ENCODE measurements at places on chromosomes 1 and 21.

DNA sequence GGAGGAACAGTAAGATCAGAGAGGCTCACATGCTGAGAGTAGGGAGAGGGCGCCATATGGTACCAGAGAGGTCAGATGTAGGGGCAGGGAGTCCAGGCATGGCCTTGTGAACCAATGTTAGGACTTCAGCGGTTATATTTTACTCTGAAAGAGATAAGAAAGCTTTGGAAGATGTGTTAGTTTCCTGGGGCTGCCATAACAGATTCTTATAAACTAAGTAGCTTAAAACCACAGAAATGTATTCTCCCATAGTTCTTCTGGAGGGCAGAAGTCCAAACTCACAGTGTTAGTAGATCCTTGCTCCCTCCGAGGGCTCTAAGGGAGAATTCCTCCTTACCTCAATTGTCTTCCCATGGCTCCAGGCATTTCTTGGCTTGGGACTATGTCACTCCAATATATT is 502.5 kb upstream of the ADGRL2 start:
- DNase-seq = no peak

DNA sequence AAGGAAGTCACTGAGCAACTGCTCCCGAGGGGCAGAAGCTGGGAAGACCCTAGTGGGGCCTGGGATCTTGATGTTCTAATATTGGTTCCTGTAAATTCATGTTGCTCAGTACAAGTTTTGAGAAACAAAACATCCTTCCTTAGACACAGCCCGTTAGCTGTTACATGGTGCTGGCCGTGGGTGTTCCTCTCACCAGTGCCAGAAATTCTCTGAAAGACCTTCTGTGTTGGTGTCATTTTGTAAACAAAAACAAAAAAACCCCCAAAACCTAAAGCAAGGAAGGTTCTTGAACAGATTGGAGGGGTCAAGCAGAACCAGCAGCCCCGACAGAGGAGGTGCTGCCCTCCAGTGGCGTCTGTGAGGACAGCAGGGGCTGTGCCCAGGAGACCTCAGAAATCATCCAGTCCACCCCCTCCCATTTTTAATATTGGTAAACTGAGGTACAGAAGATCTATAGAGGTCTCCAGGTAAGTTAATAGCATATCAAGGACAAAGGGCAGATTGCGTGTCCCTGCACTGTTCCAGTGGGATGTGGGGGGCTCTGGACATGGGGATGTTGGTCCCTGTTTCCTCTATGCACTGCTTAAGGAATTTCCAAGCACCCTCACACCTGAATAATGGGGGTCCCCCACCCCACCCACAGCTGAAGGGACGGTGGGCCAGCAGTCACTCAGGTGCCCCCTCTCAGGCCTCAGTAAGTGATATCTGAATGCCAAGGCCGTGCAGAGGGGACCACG is 38.2 kb downstream of the SLC2A7 start:
- no peak for DNase-seq

- DNase-seq = no peak
Observed at GRCh38 chr1:218537122-218537913, 192.2 kb downstream of the TGFB2 start.

DNA sequence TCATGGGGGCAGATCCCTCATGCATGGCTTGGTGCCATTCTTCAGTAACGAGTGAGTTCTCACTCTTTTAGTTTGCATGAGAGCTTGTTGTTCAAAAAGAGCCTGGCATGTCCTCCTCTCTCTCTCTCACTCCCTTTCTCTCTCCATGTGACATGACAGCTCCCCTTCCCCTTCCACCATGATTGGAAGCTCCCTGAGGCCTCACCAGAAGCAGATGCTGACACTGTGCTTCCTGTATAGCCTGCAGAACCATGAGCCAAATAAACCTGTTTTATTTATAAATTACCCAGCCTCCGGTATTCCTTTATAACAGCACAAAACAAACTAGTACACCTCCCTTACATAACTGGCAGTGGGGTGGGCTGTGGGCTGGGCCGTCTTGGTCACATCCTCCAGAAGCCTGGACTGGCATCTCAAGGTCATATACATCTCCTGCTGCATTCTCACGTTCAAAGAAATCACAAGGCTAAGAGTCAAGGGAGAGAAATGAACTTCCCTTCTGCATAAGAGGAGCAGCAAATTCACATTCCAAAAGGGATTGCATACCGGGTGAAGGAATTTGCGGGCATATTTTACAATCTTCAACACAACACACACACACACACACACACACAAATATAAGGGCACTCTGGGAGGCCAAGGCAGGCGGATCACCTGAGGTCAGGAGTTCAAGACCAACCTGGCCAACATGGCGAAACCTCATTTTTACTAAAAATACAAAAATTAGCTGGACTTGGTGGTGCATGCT is 2.3 kb upstream of the CCSAP start:
- DNase-seq = no peak

- no peak for DNase-seq
Observed at GRCh38 chr1:20621012-20621411, 12.2 kb upstream of the PINK1 start.

DNA sequence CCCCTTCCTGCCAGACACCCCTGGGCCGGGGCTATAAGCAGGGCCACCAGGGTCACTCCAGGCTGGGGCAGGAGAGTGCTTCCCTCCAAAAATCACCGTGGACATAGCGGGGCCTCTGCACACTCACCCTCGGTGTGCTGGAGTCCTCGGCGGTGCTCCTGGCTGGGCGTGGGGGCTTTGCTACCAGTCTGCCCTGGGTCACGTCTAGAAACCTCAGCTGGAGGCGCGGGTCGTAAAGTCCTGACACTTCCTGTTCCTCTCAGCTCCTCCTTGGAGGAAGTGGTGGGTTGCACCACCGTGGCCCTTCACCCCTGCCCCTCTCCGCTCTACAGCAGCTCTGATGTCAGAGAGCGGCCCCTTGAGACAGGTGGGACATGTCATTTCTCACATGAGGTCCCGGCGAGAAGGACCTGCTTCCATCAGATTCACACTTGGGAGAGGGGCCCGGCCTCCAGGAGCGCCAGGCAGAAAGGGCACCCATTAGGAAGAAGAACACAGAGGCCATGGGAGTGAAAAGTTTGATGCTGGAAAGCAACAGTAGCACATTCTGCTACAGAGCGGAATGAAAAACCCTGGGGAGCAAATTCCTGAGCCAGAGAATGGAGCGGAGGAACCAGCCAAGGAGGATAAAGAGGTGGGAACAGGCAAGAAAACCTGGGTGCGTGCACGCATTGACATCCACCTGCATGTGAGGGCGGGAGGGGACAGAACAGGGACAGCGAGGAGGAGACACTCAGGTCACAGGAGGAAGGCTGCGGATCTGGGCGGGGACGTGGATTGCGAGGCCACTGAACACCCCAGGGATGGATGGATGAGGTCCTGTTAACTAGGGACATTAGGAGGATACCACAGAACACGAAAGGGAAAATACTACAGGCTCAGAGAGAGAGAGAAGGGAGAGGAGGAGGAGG is at the start of gene ITGB2:
TSS of gene ITGB2 (minus strand) at position 206 of the 911 bp plus-strand sequence. CDS start 10,117 bp downstream, outside the sequence.
- no peak for DNase-seq

DNA sequence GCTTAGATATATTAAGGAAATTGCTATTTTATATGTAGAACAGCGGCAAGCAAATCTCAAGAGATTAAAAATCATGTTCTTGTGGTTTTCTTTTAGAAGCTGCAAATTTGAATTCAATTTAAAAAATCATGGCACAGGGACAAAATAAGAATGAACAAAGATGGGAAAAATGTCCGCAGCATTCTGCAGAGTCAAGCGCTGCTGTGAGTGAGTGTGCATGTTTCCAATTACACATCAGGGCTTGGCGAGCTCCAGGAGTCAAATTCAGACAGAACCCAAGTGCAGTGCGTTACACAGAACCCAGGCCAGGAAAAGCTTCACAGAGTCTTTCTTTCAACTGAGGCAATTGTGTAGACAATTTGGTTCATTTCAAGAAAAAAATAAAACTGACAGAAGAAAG is 33.3 kb upstream of the ERG start:
- no peak for DNase-seq

DNA sequence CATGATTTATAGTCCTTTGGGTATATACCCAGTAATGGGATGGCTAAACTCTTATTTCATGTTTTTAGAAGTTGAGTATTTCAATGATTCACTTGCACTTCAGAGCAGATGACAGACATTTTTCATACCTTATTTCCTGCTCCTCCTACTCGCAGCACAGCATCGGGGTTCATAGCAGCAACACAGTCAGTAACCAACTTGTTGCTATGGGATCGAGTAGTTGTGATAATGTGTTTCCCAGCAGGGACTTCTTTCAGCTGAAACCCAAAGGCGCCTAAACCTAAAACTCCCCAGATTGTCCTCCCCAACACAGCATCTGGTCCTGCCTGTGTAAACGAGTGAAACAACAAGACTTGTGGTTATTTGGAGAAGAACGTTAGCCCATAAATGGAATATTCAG is 16.3 kb upstream of the EPRS1 start:
- no peak for DNase-seq

DNA sequence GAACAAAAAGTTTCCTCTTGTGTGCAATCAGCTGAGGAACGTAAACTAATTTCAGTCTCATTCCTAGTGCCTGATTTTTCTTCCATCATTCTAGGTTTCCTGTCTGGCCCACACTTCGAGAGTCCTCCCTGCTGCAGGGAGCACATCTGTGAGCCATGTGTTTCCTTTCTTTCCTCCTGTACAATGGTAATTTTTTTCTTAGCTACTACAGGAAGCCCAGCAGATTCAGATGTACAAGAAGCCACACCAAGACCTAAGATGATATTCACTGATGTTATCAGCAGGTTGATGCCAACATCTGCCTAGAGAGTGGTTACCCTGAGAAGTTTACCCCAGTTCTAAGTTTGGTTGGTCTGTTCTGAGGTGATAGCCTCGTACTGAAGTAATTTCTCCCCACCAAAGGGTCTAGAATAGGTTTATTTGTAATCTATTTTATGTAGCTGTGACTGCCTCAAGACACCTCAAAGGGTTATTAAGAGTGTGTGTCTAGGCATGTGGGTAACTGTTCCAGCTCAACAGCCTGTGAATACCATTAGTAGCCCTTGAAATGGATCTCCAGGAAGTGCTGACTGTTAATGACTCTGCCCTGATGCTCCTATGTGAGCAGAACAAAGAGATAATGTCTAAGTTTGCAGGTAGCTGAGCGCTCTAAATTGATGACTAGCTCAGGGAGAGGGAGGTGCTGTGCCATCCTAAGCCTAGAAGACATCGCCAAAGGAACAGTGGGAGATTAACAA is 31.7 kb upstream of the CLDN14 start:
- no peak for DNase-seq

- no peak for DNase-seq
Observed at GRCh38 chr1:59428828-59429227, 131.9 kb downstream of the FGGY start.

GRCh38 chr1:25550155-25550506 is 6.7 kb downstream of the LDLRAP1 start:
- DNase-seq = no peak

DNA sequence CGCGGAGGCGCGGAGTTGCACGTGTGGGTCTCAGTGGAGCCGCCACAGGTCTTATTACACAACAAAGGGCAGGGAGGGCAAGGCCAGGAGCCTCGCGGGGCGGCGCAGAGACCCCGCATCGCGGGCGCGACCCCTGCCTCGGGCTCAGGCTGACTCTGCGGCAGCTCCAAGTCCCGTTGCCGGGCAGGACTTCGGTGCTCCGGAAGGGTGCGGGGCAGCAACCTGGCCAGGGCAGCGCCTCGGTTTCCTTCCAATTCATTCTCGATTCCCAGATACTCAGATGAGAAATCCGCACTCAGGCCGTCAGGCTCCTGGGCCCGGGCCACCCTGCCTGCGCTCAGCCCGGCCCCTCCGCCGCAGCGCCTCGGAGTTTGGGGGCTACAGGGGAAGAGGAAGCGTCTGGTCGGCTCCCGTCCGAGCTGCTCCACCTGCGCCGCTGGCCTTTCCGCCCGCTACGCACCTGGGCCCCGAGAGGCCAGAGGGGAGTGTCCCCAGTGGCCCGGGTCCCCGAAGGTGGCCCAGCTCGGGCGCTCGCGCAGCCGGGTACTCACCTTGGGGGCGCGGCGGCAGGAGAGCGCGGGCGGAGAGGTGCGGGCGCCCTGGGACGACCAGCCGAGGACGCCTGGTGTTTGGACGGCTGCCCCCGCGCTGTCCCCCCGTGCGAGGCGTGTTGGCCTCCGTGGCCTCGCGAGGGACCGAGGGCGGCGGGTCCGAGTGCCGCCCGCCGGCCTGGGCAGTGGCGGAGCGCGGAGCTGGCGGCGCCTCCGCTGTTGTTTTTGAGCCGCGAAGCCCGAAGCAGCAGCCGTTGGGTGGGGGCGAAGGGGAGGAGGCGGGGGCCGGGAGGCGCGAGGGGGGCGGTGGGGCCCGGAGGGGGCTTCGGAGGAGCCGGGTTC is 1.1 kb upstream of the PRDM16 start:
- no peak for DNase-seq

- peak; percentile 81 for DNase-seq
Observed at GRCh38 chr1:221439008-221439746, 302.7 kb downstream of the DUSP10 start.

- no peak for DNase-seq
Observed at GRCh38 chr1:214569357-214570004, 18.1 kb upstream of the PTPN14 start.

DNA sequence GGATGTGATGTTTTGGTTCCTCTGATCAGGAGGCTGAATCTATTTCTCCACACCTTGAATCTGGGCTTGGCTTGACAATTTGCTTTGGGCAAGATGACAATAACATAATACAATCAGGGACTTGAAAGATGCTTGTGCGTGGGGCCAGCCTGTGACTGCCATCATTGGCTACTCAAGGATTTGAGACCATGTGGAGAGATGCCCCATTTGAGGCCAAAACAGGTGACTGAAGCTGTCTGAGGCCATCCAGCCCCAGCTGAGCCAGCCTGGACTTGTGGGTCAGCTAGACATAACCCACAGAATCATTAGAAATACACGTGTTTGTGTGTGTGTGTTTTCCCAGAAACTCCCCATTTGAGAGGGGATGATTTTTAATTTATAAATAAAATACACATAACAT is 421.5 kb downstream of the PTPRU start:
- DNase-seq = no peak

DNA sequence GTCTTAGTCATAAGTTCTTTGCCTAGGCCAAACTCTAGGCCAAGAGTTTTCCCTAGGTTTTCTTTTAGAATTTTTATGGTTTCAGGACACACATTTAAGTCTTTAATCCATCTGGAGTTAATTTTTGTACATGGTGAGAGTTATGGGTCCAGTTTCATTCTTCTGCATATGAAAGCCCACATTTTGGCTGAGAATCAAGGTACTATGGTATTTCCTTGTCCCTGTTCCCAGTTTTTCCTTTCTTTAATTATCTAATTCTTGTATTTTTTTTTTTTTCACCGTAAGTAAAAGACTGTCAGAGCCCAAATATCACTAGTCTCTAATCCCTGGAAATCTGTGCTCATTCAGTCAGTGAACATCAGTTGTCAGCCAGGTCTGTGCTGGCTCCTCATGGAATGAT is 105.4 kb downstream of the MAP3K21 start:
- no peak for DNase-seq
